Islet precursor cell (in vitro differentiated cells): ENCODE measurements at places on chromosomes 7 and 10.

GRCh38 chr7:33862946-33863814, 42.2 kb upstream of the BMPER start:
- no peak for DNase-seq

- no peak for DNase-seq
These were observed 67.7 kb downstream of the CNNM2 start for GRCh38 chr10:102985811-102986210.

DNA sequence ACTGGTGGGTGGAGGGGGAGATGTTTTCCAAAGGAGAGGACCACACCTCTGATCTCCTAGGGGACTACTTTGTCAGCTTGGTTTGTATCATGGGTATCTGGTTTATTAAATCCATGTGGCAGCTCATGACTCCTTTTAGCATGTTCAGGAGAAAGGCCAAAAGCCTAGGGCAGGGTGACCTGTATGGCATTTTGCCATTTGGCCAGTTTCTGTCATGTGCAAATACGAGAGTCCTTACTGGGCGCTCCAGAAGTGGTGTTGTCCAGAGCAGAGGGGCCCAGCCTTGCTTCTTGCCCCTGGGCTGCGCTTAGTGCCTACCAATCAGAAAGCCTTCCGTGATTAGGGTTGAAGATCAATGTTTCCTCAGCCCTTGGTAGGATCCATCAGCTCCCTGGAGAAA, 31.0 kb downstream of the ADRA2A start:
- DNase-seq, result no peak

DNA sequence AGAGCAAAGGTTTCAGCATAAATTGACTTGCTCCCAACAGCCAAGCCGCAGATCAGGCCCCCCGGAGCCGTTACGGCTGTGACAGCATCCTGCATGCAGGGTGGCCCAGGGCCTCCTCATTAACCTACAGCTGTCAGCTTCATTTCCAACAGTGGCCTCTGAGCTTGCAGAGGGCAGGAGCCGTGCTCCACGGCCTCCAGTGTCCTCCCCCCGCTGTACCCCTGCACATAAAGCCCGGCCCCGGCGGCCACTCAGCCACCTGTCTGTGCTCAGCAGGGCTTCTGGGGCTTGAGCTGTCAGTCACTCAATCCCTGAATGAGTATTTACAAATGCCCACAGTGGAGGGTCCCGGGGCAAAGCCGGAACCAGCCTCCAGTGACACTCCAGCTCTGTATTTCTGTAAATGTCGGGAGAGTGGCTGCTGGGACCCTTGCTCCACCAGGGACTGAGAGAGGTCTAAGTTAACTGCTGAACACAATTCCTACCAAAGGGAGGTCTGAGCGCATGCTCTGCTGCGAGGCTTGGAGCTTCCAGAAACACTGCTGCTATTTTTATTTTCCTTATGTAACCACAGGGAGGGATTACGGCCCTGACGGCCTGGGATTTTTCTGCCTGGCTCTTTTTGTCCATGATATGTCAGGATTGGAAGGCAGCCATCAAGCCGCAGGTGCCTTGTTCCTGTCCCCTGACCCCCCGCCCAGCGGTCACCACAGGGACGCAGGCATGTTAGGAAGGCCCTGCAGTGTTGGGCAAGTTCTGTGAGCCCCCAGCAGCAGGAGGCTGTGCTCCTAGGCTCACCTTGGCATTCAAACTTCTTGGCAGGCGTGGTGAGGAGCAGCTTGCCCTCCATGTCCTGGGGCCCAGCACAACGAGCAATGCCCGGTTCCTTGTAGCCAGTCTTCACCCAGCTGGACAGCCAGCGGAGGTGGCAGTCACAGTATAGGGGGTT, 165.0 kb downstream of the SLIT1 start:
- DNase-seq, result no peak
